ENCODE measurements at places on chromosomes 2 and 18. TPM values are rescaled to one million over a fixed set of nuclear protein-coding genes. Genes with fewer than 3 reads are reported as not detected.

GRCh38 chr2:201107624-201108023 lies 8.3 kb upstream of the CFLAR start:
- DNase-seq = no peak

The PLCL1 gene
- 12.4 TPM for total RNA-seq

DNA sequence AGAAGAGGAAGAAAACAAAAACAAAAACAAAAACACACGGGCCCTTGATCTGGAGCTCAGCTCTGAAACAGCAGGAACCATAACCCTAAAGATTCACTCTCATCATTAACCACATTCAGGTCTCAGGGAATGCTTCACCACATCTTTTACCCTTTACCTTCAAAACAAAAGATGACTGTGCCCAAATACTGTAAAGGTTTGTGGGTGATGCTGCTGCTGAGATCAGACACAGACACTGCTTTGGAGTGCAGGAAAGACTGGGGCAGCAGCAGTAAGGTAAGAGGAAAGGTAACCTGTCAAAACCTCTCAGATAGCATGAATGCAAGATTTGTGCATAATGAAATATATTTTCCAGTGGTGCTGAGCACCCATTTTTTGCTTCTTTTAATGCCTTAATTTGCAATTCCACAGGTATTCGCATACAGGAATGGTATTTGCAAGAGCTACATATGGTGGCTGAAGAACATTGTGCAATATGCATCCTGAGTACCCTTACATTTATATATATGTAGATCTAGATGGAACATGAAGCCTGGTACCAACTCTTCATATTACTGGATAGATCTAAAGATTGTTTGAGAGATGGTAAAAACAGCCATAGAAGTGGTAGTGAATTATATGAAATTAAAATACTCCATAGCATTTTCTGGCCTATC lies 4.1 kb upstream of the FLACC1 start:
- no peak for DNase-seq

DNA sequence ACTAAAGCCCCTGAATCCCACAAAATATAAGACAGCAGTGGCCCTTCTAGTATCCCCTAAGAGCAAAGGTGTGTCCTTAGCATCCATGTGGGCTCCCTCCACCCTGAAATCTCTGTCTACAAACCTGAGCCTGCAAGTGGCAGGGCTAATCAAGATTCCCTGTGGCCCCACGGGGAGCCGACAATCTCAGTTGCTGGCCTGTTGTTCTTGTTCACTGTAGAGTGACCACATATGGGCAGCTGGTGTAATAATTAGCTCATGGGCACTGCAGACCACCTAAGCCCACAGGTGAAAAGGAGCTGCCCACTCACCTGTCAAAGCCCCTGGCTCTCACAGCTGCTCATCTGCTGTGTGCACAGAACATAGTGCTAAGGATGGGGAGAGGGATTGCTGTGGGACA lies 102.3 kb downstream of the MRO start:
- DNase-seq = no peak

GRCh38 chr2:72682061-72682460 lies 143.8 kb downstream of the EXOC6B start:
- no peak for DNase-seq

GRCh38 chr2:99974275-99974674 lies 168.1 kb downstream of the AFF3 start:
- no peak for DNase-seq

The RAB1A gene
- total RNA-seq = 72.1 TPM

The UNC80 gene
- total RNA-seq = not detected

- peak; percentile 37 for DNase-seq
These were observed 29.9 kb upstream of the PDE1A start for GRCh38 chr2:182456784-182457183.

DNA sequence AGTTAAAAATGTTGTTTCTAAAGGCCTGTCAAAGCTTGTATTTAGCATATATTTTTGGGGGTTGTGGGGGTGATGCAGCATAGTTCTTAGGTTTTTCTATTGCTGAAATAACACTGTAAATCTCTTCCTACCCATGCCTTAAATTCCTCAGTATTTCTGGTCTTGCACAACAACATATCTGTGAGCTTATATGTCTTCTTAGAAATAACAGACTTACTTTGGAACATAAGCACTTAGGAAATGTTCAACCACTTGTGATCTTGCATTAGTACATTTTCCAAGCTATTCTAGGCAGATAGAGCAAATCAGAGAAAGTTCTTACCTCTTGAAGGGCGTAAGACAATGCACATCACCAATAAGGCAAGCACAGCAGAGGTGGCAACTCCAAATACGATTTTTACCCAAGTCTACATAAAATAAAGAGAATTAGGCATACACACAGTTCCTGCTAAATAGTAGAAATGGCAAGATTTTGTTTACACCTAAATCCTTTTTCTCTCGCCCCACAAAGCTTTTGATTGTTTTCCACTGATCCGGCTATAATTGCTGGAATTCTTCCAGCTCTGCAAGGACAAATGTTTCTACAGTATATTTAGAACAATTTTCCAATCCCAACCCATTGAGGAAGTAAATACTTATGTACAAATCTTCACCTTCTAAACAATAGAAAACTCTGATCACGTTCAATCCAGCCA lies 512 bp downstream of the FAP start:
- DNase-seq = peak; percentile 90

GRCh38 chr2:219486380-219486959 lies 12.2 kb upstream of the GMPPA start:
- no peak for DNase-seq

DNA sequence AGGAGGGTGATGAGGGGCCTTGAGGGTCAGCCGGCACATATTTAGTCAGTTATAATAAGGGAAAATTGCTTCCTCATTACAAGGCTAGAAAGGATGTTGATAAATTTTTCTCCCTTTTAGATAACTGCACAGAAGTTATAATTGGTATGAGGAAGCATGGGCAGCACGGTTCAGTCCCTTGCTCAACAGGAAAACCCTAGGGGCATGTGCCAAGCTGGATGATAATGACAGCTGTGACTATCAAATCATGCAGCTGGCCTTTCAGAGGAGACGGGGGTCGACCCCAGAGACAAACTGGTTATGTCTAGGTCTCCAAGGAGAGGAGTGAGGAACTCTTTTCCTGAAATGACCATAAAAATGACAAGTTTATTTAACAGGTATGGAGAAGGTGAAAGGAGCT lies 448.1 kb upstream of the VRK2 start:
- no peak for DNase-seq

- peak; percentile 71 for DNase-seq
These were observed 69.6 kb upstream of the RMDN2 start for GRCh38 chr2:37855283-37856041.

The FAHD2B gene
- 2.5 TPM for total RNA-seq

GRCh38 chr2:160091381-160091780 lies 29.0 kb upstream of the PLA2R1 start:
- DNase-seq = peak; percentile 72
